GM12878 (cell line): ENCODE measurements at places on chromosomes 3 and 15. TPM values are rescaled to one million over a fixed set of nuclear protein-coding genes. Genes with fewer than 3 reads are reported as not detected.

CCR9 gene
- total RNA-seq = 1.8 and 2.3 TPM in 2 replicates

CYP11A1 gene
- total RNA-seq = 0.29 and 0.69 TPM in 2 replicates

ANKRD63 gene
- total RNA-seq = not detected in 2 replicates

TMEM41A gene
- 19.9 and 21.9 TPM in 2 replicates for total RNA-seq

DCLK3 gene
- total RNA-seq = not detected in 2 replicates
